NCI-H446 (cell line): ENCODE measurements at places on chromosomes 4 and X.
A peak's percentile ranks its signal among the peaks of the same experiment; 100 is the strongest.

GRCh38 chr4:24669751-24670150, 85.4 kb upstream of the DHX15 start:
- DNase-seq: no peak

DNA sequence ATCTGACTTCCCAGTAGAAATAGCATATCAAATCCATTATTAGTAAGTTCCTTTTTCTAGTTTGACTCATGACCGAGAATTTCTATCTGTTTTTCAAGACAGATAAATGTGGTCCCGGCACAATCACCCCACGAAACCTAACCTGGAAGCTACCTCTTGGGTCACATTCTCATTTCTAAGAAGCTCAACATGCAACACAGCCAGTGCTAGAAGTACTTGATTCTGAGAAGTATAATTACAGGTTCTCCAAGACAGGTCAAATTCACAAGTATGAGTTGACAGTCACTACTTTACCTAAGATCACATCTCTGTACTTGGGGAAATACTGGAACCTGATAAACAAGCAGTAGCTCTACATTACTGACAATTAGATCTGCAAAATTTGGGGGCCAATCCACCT, 54.0 kb upstream of the PLAC1 start:
- DNase-seq: no peak

GRCh38 chr4:43275779-43276178, 383.3 kb downstream of the GRXCR1 start:
- no peak for DNase-seq

- DNase-seq: no peak
Observed at GRCh38 chr4:129672941-129673340, 577.0 kb downstream of the C4orf33 start.

- DNase-seq: no peak
Observed at GRCh38 chr4:98996765-98997068, 1.2 kb downstream of the METAP1 start.

GRCh38 chr4:153464068-153464467, 2.1 kb upstream of the TMEM131L start:
- DNase-seq: no peak

DNA sequence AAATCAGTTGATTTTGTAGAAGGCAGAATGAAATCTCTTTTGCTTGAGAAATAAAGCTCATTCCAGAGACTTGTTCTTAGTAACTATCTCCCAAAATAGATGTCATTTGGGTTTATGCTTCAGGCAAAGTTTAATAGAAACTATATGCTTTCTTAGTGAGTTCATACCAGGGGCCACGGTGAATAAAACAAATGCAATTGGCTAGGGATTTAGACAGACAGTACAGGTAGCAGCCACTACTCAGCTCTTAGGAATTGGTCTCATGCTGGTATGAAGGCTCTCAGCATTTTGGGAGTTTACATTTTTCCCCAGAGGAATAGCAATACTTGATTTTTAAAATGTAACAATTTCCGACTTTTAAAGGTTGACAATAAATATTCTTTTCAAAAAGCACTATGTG, 27.0 kb downstream of the GYPA start:
- no peak for DNase-seq

- no peak for DNase-seq
Observed at GRCh38 chrX:119638725-119639471, 32.7 kb upstream of the NKRF start.

GRCh38 chr4:125070861-125071260, 243.9 kb upstream of the FAT4 start:
- DNase-seq: no peak

DNA sequence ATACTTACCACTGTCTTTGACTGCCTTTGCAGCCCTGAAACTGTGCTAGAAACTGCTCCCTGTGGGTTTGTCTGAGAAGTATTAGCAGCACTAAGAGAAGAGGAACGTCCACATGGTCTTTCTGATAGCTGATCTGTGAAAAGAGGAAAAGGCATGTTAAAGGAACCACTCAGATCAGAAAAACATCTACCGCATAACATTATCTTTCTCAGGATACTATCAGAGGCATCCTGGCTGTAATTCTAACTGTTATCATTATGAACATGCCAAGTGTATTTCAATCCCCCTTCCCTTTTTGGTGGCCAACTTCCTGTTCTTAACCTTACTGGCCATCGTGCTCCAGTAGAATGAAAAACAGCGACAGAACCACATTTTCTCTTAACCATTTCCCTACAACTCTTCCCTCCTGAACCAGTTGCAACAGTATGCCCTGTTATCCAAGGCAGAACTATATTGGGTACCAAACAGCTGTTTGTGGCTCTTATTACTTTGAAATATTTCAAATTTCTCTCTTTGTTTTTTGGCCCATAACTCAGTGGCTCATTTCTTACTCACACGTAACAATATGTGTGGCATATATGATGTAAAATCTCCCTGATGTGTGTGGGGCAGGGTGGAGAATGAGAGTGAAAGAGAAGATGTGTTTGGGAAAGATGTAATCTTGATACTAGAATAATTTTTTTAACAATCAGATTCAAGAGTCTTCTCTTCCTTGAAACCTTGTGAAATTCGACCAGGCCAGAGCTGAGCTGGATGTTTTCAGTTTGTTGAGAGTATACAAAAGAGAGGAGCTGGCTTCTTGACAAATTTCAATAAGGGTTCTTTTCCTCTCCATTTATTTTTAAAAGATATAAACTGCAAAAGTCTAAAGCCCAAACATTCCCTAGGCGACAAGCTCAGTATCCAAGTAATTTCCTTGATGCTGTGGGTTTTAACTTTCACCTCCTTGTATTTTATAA, 35.2 kb downstream of the ARHGEF6 start:
- no peak for DNase-seq

- peak; percentile 19 for DNase-seq
Observed at GRCh38 chrX:111353793-111354192, 58.2 kb downstream of the DCX start.

DNA sequence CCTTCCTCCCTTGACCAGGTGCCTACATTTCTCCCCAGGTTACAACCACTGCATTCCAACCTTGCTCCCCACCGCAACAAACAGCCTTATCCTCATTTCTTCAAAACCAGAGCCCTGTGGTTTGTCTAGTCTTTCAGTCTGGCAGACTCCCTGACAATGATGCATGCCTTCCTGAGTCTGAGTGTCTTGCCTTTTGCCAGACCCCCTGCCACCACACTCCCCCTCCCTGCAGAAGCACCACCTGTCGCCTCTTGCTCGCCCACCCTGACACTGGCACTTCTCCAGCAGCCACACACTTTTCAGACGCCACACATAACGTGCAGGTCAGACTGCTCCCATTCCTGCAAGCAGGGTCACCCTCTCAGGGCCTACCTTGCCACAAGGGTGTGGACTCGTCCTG, 349.2 kb upstream of the NOCT start:
- DNase-seq: no peak

DNA sequence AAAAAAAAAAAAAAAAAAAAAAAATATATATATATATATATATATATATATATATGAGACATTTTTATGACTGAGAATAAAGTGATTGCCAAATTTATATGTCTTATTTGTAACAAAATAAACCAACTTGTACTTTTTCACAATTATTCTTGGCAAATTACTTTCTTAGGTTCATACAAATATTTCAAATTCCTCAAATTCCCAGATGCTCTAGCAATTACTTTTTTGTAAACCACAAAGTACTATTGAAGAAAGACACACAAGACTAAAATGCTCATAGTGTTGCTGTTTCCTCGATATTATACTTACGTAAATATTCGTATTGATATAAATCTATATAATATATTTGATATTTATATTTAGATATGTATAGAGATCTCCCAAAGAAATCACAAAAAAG, 390.0 kb downstream of the FAT4 start:
- DNase-seq: no peak

GRCh38 chr4:85905761-85906160, 430.8 kb downstream of the ARHGAP24 start:
- DNase-seq: no peak

DNA sequence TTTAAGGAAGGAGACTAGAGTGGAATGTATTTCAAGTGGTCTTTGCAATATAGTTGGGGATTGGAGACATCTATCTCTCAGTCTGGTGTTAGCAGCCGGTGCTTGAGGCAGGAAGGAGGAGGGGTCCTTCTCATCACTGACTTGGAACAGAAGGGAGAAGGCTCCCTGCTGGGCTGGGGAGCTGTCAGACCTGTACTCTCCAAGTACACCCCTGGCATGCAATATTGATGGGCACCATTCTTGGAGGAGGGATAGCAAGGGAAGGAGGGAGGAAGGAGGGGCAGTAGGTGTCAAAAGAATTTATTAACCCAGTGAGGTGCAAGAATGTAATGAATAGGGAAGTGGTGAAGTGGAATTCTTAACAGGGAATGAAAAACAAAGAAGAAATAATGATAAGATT, 338.8 kb downstream of the UNC5C start:
- no peak for DNase-seq

GRCh38 chr4:81620442-81620841, 148.7 kb upstream of the RASGEF1B start:
- no peak for DNase-seq

DNA sequence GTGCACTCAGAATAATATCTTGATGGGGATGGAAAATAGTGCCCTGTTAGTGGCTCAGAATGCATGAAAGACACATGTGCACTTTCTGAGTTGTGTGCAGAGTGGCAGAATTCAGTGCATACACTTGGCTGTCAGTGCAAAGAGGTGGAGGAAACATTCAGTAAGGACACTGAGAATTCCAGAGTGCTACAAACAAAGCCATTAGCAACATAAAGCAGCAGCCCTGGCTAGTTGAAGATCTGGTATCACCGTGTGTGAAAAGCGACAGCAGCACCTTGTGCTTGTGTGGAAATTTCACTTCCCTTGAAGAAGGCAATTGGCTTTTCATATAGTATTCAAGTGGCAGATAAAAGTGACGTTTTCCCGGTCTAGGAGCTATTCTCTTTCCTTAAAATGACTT, 810.4 kb downstream of the TRIML1 start:
- no peak for DNase-seq

DNA sequence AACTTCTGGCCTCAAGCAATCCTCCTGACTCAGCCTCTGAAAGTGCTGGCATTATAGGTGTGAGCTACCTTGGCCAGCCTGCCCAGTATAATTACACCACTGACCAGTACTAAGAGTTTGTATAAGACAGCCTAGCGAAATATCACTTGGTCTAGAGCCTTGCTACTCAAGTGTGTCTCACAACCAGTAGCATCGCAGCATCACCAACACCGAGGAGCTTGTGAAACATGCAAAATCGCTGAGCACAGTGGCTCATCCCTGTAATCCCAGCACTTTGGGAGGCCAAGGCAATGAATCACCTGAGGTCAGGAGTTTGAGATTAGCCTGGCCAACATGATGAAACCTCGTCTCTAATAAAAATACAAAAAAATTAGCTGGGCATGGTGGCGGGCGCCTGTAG, 102.0 kb upstream of the GATB start:
- DNase-seq: no peak

DNA sequence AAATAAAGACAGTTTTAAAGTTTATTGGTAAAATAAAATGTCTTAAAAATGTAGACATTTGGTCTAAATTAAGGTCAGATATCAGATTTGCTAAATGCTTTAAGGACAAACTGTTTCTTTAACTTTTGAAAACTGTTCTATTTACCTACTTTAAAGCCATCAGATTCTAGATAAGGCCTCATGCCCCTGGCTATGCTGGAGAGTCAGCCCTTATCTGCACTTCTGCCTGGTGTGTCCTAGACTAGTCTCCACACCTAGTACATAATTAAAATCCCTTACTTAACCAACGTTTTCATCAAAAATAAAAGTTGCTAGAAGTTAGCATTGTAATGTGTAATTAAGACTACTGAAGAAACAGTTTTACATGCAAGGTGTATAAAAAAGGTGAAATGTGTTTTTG, 25.6 kb downstream of the HSD17B11 start:
- DNase-seq: no peak

DNA sequence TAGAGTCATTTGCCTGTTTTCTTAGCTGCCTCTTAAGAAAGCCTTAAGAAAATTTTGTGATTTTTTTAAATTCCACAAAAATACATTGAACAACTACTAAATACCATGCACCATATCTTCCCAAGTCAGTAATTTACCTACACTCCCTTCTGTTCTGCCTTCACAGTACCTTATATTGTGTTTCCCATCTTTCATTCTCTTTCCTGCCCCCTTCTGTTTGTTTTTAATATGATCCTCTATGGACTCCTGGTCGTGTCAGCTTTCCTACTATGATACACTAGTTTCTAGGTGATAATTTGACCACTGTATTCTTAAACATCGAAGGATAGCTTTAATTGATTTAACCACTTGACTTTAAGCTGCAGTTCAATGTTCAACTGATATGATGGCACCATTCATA, 297.7 kb upstream of the HAND2 start:
- DNase-seq: no peak

- no peak for DNase-seq
Observed at GRCh38 chr4:16572161-16572560, 326.3 kb downstream of the LDB2 start.

GRCh38 chr4:25484243-25484721, 107.2 kb downstream of the ANAPC4 start:
- no peak for DNase-seq

DNA sequence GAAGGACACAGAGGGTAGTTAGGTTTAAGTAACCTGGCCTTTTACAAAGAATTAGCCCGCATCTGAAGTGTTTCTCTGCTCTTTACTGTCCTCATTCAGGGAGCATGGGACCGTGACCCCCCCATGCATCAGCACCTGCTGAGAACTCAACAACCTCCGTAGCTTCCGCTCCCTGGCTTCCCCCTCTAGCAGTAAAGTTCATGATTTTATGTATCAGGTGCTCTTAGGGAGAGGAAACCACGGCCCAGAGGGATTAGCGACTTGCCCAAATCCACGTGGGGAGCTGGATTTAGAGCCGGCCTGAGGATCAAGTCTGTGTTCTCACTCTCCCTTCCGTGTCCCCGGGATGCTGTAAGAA, 284.6 kb upstream of the GATB start:
- DNase-seq: no peak

DNA sequence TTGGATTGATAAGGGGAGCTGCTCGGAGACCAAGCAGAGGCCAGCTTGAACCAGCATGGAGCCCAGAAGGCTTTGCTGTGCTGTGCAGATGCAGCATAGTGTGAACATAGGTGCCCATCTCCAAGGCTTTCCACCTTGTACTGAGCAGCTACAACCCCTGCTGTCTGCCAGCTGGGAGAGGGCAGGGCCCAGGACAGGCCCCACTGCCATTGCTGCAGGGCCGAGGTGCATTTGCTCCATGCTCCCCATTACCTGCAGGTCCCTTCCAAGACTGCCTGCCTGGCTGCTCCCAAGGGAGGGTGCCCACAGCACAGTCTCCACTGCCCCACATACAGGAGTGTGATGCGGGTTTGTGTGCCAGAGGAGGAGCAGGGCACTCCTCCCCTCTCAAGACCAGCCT, 1016.0 kb upstream of the INTU start:
- DNase-seq: no peak

DNA sequence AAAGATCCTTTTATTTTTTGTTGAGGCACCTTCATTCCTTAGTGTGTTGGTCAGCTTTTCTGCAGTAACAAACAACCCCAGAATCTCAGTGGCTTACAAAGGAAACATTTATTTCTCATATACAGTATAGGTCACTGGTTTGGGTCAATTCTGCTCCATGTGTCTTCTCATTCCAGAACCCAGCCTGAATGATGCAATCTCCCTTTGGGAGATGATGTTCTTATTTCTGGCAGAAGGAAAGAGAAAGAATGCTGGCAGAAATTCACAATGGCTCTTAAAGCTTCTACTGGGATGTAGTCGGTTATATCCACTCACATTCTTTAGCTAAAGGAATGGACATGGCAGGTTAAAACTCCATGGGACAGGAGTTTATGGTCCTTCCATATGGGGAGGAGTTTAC, 42.3 kb downstream of the IDS start:
- no peak for DNase-seq
